ENCODE measurements at places on chromosomes 1 and 21.

DNA sequence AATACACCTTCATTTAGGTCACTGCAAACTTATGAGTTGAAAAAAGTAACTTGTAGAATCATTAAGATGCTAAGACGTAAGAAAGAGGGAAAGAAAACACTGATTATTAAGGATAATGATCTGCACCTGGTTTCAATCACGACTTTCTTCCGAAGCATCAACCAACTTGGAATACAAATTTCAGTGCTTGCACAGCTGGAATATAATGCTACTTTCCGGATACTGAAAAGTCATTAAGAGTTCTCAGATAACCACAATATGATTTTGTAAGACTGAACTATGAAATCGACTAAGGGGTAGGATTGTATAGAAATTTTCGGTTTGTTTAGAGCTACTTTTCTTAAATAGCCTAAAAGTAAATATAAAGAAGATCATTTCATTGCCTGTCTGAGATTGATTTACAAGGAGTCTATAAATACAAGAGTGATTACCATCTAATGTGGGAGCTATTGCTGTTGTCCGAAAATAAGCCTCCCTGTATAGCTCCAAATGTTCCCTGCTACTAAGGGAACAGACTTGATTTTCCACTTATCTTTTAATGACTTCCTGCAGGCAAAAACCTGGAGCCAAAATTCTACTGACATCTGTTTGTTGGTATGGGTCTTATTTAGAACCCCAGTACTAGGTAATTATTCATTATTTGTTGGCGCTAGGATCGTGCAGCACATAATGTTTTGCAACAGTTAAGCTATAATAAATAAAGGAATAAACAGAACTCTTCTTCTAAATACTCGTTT is 673.3 kb downstream of the KCNT2 start:
- DNase-seq: no peak

- no peak for DNase-seq
Measured at GRCh38 chr1:67336157-67336556, 28.5 kb downstream of the IL12RB2 start.

DNA sequence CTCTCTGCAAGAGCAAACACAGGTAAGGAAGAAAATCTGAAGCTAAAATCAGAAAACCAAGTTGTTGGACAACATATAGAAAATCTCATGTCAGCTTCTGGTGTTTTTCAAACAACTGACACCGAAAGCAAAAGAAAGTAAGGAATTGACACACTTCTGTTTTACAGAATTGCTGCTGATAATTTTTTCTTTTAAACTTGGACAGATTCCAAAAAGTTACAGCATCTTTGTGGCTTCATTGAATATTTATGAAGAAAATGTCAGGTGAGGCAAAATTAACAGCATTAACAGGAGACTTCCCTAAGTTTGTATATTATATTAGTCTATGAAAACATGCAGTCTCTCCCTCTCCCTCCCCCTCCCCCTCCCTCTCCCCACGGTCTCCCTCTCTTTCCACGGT is 14.9 kb upstream of the CTSS start:
- DNase-seq: no peak

DNA sequence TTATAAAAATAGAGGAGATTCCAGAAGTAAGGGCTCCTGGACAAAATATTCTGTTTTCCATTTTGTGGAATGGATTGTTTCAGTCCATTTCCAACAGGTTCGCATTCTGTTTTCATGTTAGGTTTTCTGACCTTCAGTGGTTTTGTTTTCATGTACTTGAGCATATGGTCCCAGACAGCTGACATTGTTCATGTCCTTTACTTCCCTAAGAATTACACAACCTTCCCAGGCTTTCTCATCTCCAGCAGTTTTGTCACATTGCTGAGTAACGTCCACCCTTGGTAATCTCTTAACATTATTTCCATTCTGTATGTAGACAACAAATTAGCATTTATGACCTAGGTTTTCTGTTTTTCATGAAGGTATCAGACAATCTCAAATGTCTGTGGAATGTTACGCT is 21.0 kb upstream of the ERRFI1 start:
- no peak for DNase-seq

DNA sequence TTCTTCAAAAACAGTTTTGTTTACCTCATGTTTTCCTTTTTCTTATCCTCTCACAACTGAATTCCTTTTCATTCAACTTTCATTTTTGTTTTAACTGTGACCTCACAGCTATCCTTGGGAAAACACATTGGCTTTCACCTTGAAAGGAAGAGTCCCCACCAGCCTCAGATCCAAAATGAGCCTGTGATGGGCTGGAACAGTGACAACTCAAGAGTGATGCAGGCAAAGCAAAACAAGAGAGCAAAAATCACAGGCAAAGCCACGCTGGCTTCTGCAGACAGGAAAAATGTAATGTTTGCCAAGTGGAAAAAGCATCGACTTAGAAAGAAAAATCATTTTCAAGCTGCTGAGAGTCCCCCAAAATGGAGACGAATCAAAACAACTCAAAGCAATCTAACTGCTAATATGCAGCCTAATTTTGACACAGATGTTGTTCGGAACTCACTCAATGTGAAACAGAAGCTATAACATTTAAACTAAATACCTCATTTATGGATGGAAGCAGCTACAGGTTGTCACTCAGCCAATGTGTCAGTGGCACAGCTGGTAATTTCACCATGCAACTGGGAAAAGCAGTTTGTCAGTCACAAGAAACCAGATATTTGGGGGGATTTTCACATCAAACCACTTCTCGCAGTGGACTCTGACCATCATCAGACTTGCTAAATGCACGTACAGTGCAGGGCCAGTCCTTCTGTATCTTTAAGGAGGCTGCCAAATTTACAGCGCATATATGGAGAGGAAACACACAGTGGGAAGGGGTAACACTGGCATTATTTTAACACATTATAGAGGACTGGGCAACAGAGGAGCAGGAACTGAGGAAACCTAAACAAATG is 50.7 kb downstream of the ALG14 start:
- DNase-seq: no peak

- no peak for DNase-seq
Measured at GRCh38 chr1:224923726-224924125, 5.7 kb upstream of the DNAH14 start.

GRCh38 chr1:211896958-211897357 is 66.4 kb upstream of the LPGAT1 start:
- DNase-seq: no peak

DNA sequence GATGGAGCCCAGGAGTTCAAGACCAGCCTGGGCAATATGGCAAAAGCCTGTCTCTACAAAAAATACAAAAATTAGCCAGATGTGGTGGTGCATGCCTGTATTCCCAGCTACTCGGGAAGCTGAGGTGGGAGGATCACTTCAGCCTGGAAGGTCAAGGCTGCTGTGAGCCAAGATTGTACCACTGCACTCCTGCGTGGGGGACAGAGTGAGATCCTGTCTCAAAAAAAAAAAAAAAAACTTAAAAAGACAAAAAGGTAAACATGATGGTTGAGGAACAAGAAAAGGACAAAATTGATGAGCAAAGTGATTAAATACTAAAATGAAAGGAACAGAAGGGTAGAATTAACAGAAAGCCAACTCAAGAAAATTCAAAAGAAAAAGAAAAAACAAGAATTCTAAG is 30.6 kb downstream of the SNRPE start:
- DNase-seq: no peak
